ENCODE measurements at places on chromosomes 1 and 21.

DNA sequence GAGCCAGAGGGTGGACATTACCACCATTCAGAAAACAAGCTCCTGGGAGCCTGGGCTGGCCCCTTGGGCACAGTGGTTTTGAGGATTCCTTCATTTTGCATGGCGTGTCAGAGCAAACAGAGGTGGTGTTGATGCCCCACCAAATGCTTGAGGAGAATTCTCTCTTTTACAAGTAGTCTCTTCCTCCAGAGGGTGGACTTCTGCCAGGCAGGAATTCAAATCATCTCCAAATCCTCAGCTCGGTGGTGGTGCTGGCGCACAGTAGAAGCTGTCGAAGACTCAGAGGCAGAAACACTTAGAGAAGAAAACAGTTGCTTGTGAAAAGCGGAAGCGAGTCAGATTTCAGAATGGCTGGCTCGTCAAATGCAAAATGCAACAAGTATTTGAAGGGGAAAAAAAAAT lies 3.4 kb upstream of the CHI3L1 start:
- DNase-seq, result no peak
- H3K4me3 ChIP-seq, result no peak overlapping the region
- H3K27ac ChIP-seq, result no peak overlapping the region
- H3K4me1 ChIP-seq, result no peaks in the 10 kb centered on the region
- H3K36me3 ChIP-seq, result no peaks in the 10 kb centered on the region

GRCh38 chr1:12549460-12550349 lies 68.3 kb downstream of the DHRS3 start:
- no peak overlapping the region for H3K27ac ChIP-seq
- H3K27me3 ChIP-seq, result peaks cover 4% of the 10 kb centered on the region
- no peak overlapping the region for H3K4me3 ChIP-seq
- no peaks in the 10 kb centered on the region for H3K4me1 ChIP-seq
- no peaks in the 10 kb centered on the region for H3K36me3 ChIP-seq

- DNase-seq, result no peak
- H3K27me3 ChIP-seq, result no peaks in the 10 kb centered on the region
- no peak overlapping the region for H3K4me3 ChIP-seq
Measured at GRCh38 chr1:104402178-104402577, 652.5 kb downstream of the AMY1C start.

DNA sequence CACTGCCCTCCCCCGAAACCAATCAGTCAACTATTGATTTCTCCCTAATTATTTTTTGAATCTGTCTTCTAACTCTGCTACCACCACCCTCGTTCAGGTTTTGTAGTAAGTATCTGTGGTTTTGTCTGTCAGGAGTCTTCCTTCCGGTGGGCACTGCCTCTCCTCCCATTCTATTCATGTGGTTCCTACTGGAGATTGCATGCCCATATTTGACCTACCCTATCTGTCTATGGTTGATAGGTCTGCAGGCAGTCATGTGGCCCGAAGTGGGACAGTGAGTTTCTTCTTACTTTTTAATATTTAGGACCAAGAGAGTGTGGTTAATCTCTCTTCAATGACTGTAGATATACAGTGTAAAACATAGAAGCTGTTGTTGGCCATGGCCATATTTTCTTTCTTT lies 17.8 kb upstream of the MAST2 start:
- H3K36me3 ChIP-seq, result no peaks in the 10 kb centered on the region
- no peaks in the 10 kb centered on the region for H3K27me3 ChIP-seq
- H3K4me1 ChIP-seq, result no peaks in the 10 kb centered on the region
- peak overlapping the region; percentile 19 for H3K27ac ChIP-seq
- peak overlapping the region; percentile 7 for H3K4me3 ChIP-seq

DNA sequence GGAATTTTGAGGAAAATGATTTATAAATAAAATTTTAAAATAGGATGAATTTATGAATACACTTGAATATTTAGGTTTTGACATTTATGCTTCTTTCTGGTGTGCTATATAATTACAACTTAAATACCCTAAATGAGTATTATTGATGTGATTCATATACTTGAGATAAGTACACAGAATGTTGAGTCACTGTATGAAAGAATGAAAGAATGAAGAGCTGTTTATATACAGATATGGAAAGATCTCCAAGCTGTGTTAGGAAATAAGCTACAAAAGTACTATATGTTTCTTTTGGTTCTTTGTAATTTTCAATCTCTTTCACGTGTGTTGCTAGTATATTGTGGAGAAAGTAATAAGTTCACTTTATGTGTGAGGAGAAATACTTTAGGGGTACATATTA lies 147.2 kb downstream of the RASAL2 start:
- H3K4me1 ChIP-seq, result no peaks in the 10 kb centered on the region
- H3K4me3 ChIP-seq, result no peak overlapping the region
- H3K27me3 ChIP-seq, result no peaks in the 10 kb centered on the region

DNA sequence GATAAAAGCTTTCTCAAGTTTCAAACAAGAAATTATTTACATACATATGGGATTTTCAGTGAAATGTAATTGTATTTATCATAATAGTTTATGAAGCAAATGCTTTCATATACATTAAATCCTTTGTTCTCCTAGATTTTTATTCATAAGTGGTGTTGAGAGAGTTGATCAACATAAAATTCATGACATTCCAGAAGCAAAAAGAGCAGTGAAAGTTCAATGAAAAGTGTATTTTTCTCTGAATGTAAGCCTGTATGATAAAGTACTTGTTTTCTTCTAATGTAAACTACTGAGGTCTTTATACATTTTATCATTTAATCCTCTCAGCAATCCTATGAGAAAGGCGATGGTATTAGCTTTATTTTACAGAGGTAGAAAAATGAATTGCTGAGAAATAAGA lies 146.5 kb downstream of the PLA2G4A start:
- no peaks in the 10 kb centered on the region for H3K27me3 ChIP-seq
- H3K36me3 ChIP-seq, result no peaks in the 10 kb centered on the region
- no peak overlapping the region for H3K4me3 ChIP-seq
- H3K4me1 ChIP-seq, result no peaks in the 10 kb centered on the region
- H3K27ac ChIP-seq, result no peak overlapping the region
- DNase-seq, result no peak

GRCh38 chr1:215987092-215987875 lies 420.2 kb downstream of the KCTD3 start:
- no peak overlapping the region for H3K27ac ChIP-seq
- H3K4me3 ChIP-seq, result no peak overlapping the region
- no peaks in the 10 kb centered on the region for H3K4me1 ChIP-seq
- H3K27me3 ChIP-seq, result no peaks in the 10 kb centered on the region

- H3K36me3 ChIP-seq, result no peaks in the 10 kb centered on the region
- H3K27ac ChIP-seq, result no peak overlapping the region
- no peak for DNase-seq
- peaks cover 99% of the 10 kb centered on the region for H3K27me3 ChIP-seq
- no peaks in the 10 kb centered on the region for H3K4me1 ChIP-seq
- H3K4me3 ChIP-seq, result no peak overlapping the region
Measured at GRCh38 chr1:156898161-156898566, 4.6 kb downstream of the PEAR1 start.

- H3K36me3 ChIP-seq, result no peaks in the 10 kb centered on the region
- H3K27ac ChIP-seq, result no peak overlapping the region
- H3K4me3 ChIP-seq, result no peak overlapping the region
- no peaks in the 10 kb centered on the region for H3K27me3 ChIP-seq
- peak; percentile 18 for DNase-seq
Measured at GRCh38 chr1:61981870-61982660, 212.6 kb upstream of the L1TD1 start.

- no peak for DNase-seq
- no peaks in the 10 kb centered on the region for H3K27me3 ChIP-seq
- no peaks in the 10 kb centered on the region for H3K4me1 ChIP-seq
- H3K36me3 ChIP-seq, result no peaks in the 10 kb centered on the region
Measured at GRCh38 chr1:95282518-95282895, 48.5 kb downstream of the RWDD3 start.

GRCh38 chr1:201213106-201213770 lies 22.6 kb downstream of the IGFN1 start:
- no peak for DNase-seq
- peaks cover 51% of the 10 kb centered on the region for H3K27me3 ChIP-seq
- no peak overlapping the region for H3K4me3 ChIP-seq

GRCh38 chr1:33088119-33088906 lies 7.4 kb downstream of the AZIN2 start:
- H3K27me3 ChIP-seq, result no peaks in the 10 kb centered on the region
- no peak overlapping the region for H3K4me3 ChIP-seq
- peak; percentile 15 for DNase-seq
- no peak overlapping the region for H3K27ac ChIP-seq

- DNase-seq, result no peak
- peaks cover 35% of the 10 kb centered on the region for H3K4me1 ChIP-seq
- H3K36me3 ChIP-seq, result no peaks in the 10 kb centered on the region
- H3K4me3 ChIP-seq, result no peak overlapping the region
- H3K27ac ChIP-seq, result no peak overlapping the region
Measured at GRCh38 chr1:64866689-64867088, 99.7 kb downstream of the JAK1 start.

- no peak overlapping the region for H3K27ac ChIP-seq
- no peaks in the 10 kb centered on the region for H3K4me1 ChIP-seq
- H3K4me3 ChIP-seq, result no peak overlapping the region
- no peaks in the 10 kb centered on the region for H3K27me3 ChIP-seq
- DNase-seq, result no peak
- no peaks in the 10 kb centered on the region for H3K36me3 ChIP-seq
Measured at GRCh38 chr1:167837326-167837725, 76.6 kb downstream of the ADCY10 start.

GRCh38 chr1:29688471-29689365 lies 452.4 kb downstream of the PTPRU start:
- H3K27ac ChIP-seq, result no peak overlapping the region
- H3K27me3 ChIP-seq, result peaks cover 87% of the 10 kb centered on the region
- no peak overlapping the region for H3K4me3 ChIP-seq
- H3K36me3 ChIP-seq, result no peaks in the 10 kb centered on the region
- no peaks in the 10 kb centered on the region for H3K4me1 ChIP-seq
- DNase-seq, result no peak

- DNase-seq, result no peak
- no peak overlapping the region for H3K4me3 ChIP-seq
- H3K27me3 ChIP-seq, result no peaks in the 10 kb centered on the region
- H3K4me1 ChIP-seq, result no peaks in the 10 kb centered on the region
- H3K36me3 ChIP-seq, result 0 out of 2 replicates have a peak, but pooled peaks cover 3% of the 10 kb centered on the region
Measured at GRCh38 chr1:226986496-226987178, 46.5 kb downstream of the COQ8A start.

GRCh38 chr1:117795190-117795589 lies 134.2 kb downstream of the GDAP2 start:
- no peaks in the 10 kb centered on the region for H3K36me3 ChIP-seq
- H3K27me3 ChIP-seq, result no peaks in the 10 kb centered on the region
- no peak overlapping the region for H3K27ac ChIP-seq
- no peak for DNase-seq
- no peak overlapping the region for H3K4me3 ChIP-seq

DNA sequence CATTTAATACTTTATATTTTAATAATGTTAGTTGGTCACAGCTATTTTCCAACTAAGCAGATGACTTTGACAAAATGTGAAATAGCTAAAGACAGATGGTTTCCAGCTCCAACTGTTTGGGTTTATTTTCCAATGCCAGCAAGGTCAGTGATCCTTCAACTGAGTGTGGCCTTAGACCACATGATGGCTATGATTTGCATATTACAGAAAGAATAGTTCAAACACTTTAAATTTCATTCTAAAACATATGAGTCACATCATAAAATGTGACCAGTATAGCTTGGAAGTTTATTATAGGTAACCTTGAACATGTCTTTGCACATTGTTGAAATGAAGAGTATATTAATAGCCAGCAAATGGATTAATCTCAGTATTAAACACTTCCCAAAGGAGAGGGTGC lies 454.0 kb upstream of the C1orf87 start:
- no peak for DNase-seq
- H3K4me1 ChIP-seq, result no peaks in the 10 kb centered on the region
- H3K27me3 ChIP-seq, result no peaks in the 10 kb centered on the region
- H3K4me3 ChIP-seq, result no peak overlapping the region

DNA sequence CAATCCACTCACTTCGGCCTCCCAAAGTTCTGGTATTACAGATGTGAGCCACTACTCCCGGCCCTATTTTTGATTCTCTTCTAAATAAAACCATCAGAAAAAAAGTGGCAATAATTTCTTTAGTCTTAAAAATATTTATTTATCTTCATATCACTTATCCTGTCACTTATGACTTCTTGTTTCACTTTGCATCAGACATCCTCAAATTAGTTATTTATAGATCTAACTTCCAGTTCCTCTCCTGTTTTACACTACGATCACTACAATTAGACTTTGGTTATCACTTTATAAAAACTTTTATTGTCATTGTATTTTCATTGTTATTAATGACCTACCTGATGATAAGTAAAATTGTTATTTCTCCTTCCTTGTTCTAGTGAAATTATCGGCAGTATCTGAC lies 783.4 kb upstream of the BRINP3 start:
- no peak for DNase-seq
- no peaks in the 10 kb centered on the region for H3K36me3 ChIP-seq
- H3K4me3 ChIP-seq, result no peak overlapping the region
- H3K27ac ChIP-seq, result no peak overlapping the region

DNA sequence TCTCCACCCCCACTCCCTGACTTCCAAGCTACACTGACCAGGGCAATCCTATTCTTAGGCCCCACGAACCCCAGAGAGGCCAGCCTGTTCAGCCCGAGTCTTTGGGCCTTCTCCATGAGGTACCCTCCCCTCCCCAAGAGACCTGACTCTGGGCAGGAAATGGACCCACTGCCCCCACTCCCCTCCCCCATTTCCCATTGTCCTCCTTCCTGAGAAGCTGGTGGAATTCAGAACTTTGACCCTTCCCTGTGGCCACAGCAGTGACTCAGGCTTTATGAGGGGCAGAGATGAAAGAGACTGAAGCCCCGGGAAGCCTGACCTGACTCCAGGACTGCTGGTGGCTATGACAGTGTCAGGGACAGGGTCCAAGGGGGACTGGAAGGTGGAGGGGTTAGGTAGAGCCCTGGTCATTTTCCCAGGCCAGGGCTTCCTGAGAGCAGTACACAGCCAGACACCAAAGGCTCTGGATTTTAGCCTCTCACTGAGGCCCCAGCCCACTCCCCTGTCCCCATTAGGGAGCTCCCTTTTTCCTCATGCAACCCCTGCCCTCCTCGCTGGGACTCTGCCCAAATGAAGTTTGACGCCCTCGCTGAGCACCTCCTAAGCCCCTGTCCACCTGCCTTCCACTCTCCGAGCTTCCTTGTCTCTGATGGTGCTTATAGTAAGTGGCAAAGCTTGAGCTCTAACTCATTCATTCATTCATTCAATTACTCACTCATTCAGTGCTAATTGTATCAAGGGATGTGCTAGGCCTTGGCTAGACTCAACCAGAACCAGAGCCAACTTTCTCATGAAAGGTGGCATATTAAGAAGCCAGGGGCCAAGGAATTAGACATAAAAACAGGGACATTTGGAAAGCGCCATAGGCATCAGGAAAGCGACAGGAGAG lies 3.0 kb downstream of the CRYBG2 start:
- no peaks in the 10 kb centered on the region for H3K36me3 ChIP-seq
- no peaks in the 10 kb centered on the region for H3K4me1 ChIP-seq
- no peaks in the 10 kb centered on the region for H3K27me3 ChIP-seq
- no peak for DNase-seq

- no peaks in the 10 kb centered on the region for H3K36me3 ChIP-seq
- no peak overlapping the region for H3K4me3 ChIP-seq
- DNase-seq, result no peak
- no peaks in the 10 kb centered on the region for H3K27me3 ChIP-seq
- H3K4me1 ChIP-seq, result no peaks in the 10 kb centered on the region
Measured at GRCh38 chr21:27362249-27362648, 395.4 kb upstream of the ADAMTS5 start.
